Central memory CD4-positive, alpha-beta T cell (primary cell): ENCODE measurements at places on chromosomes 5 and 9.

DNA sequence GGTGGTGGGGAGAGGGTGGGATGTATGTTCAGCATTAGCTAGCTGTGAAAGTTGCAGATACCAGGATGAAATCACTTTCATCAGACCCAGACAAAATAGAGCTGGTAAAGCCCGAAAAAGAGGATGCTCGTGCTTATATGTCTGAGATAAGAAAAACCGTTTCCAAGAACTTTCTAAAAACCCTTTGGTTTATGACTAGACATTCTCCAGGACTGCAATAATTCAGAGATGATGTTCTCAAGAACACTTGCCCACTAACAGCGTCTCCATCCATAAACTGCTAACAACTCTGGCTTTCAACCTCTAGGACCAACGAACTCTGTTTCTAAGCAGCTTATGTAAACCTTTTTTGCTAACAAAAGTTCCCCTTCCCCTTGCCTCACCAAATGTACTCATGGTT lies 8.4 kb upstream of the AMACR start:
- DNase-seq: no peak

DNA sequence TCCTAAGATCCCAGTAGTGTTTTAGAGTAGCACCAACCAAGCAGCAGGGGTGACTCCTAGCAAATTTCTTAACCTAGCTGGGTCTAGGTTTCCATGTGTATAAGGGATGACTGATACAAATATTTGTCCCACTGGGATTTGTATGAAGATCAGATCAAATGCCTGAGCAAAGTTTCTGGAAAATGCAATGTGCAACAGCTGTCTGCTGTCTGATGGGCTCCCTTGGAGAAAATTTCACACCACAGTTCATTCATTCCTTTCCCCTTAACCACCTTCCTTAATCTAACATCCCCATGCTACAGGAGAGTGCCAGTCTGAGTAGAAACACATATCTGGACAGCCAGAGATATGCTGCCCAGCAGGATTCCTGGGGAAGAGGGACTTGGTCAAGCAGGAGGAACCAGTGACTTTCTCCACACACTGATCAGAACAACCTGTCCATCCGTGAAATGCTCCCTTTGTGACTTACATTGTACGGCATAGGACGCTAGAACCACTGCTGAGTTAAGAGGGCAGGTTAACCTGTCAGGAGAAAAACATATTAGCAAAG lies 53.3 kb downstream of the PTPN3 start:
- DNase-seq: no peak

GRCh38 chr5:395156-395920 lies 47.6 kb upstream of the EXOC3 start:
- DNase-seq: no peak

DNA sequence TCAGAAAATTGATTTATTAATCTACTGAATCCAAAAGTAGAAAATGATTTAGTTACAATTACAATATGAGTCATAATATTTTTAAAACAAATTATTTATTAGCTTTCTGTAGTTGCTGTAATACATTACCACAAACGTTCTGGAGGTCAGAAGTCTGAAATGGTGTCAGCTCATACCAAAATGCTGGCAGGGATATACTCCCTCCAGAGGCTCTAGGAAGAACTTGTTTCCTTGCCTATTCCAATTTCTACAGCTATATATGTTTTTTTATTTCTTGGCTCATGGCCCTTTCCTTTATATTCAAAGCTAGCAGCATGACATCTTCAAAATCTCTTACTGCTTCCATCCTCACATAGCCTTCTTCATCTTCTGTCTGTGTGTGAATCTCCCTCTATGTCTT lies 667.9 kb upstream of the ITGA1 start:
- DNase-seq: no peak

DNA sequence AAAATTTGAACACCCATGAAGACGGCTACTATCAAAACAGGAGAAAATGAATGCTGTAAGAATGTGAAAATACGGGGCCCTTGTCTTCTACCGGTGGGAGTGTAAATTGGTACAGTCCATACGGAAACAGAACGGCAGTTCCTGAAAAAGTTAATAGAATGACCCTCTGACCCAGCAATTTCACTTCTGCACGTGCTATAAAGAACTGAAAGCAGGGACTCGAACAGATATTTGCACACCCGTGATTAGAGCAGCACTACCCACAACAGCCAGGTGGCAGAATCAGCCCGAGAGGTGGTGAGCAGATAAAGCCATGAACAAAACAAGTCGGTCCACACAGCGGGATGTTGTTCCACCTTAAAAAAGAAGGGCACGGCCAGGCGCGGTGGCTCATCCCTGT lies 22.6 kb upstream of the SLC12A7 start:
- DNase-seq: no peak

DNA sequence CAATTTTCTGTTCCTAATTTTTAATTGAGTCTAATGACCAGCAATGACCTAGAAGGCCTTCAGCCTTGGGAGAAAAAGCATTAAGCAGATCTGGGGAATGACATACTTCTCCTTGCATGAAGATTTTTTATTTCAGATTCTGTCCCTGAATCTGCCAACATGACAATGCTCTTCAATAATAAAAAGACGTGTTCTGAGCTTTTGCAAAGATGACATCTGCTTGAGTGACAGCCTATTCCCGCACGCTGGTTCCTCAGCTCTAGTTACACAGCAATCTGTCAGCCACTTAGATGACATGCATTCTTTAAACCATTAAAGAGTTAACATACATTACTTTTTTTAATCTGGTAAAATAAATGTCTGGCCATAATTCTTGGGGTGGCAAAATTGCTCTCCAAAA lies 129.3 kb upstream of the CDH6 start:
- no peak for DNase-seq

- no peak for DNase-seq
These were observed 222.0 kb upstream of the KLF4 start for GRCh38 chr9:107711542-107711941.

- DNase-seq: no peak
These were observed 287.4 kb downstream of the ARHGAP26 start for GRCh38 chr5:143057580-143057999.

GRCh38 chr5:125154301-125155110 lies 408.1 kb upstream of the ZNF608 start:
- DNase-seq: no peak

DNA sequence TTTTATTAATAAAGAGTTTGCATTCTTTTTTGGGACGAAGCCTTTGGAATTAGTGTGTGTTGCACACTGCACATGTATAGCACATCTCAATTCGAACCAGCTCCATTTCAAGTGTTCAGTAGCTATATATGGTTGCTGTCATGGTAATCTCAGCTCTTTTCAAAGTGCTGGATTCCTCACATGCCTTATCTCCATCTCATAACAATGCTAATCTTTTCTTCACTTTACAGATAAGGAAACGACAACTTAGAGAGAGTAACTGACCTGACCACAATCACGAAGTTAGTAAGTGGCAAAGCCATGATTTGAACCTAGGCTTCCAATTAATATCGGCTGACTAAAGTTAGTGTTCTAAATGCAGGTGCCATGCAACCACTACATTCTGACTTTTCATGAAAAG lies 204.8 kb upstream of the RASEF start:
- DNase-seq: no peak

- no peak for DNase-seq
These were observed 356.9 kb upstream of the WWC1 start for GRCh38 chr5:167934551-167934971.

GRCh38 chr9:136705564-136705963 lies 6.8 kb upstream of the DIPK1B start:
- DNase-seq: no peak

DNA sequence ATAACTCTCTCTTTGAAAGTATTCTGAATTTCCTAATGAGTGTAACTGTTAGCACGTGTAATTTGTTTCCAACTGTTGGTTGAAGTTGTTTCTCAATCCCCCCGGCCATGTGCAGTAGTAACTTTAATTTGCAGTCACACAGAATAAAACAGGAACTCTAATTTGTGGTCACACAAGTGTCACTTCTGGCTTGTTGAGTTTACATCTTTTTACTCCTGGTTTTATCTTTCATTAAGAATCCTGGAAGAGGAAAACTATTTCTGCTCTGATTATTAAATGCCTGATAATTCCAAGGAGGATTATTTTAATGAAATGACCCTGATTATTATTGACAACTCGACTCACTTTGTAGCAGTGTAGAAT lies 1.2 kb downstream of the SCAMP1 start:
- DNase-seq: no peak

- no peak for DNase-seq
These were observed 1033.4 kb downstream of the TLE4 start for GRCh38 chr9:80605129-80605528.

DNA sequence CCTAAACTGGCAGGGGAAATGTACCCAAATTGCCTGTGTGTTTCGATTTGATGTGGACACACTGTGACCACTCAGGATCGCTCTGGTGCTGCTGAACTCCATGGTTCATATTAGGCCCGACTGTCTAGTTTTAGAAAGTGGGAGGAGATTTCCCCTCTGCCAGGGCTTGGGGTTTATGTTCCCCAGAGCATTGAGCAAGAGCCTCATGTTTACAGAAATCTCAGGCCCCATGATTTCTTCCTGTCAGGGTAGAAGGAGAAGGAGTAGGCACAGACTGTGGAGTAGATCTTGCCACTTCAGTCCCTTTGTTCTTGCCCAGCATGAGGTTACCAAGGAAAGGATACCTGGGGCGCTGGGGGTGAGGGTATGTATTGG lies 40.8 kb upstream of the GLRX start:
- no peak for DNase-seq

- no peak for DNase-seq
These were observed 74.2 kb downstream of the GADD45G start for GRCh38 chr9:89679016-89679415.
